GM18507 (cell line): ENCODE measurements at places on chromosomes 1 and 21.

- DNase-seq, result no peak
These were observed 1529.3 kb upstream of the TPTE start for GRCh38 chr21:8991968-8992621.

DNA sequence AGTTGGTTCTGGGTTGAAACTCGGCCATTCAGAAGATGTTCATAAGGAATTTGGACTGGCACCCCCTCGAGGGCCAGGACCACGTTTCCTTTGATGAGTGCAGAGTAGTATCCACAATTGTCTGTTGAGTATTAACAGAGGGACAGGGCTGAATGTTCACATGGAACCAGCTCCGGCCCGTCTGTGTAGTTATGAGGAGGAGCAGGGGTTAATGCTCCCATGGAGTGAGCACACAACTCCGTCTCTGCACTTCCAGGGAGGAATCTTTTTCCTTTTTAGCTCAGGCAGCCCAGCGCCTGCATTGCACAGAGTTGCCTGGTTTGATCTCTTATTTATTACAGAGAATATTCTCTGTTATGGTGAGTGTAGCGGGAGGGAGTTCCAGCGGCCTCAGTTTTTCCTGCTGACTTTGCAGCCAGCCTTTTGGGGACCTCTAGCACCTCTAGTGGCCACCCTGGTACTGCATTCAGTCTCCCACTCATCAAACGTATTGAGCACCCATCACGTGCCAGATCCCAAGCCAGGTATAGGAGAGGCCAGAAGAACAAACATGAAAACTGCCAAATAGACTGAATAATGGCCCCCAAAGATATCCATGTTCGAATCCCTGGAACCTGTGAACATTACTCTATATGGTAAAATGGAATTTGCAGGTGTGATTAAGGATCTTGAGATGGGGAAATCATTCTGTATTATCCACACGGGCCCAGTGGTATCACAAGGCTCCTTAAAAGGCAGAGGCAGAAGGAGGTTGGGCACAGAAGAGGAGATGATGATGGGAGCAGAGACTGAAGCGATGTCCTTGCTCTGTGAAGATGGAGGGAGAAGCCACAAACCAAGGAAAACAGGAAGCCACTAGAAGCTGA, 167.7 kb upstream of the CSF3R start:
- DNase-seq, result peak; percentile 15

- DNase-seq, result no peak
These were observed 75.7 kb upstream of the NRIP1 start for GRCh38 chr21:15140321-15141019.

DNA sequence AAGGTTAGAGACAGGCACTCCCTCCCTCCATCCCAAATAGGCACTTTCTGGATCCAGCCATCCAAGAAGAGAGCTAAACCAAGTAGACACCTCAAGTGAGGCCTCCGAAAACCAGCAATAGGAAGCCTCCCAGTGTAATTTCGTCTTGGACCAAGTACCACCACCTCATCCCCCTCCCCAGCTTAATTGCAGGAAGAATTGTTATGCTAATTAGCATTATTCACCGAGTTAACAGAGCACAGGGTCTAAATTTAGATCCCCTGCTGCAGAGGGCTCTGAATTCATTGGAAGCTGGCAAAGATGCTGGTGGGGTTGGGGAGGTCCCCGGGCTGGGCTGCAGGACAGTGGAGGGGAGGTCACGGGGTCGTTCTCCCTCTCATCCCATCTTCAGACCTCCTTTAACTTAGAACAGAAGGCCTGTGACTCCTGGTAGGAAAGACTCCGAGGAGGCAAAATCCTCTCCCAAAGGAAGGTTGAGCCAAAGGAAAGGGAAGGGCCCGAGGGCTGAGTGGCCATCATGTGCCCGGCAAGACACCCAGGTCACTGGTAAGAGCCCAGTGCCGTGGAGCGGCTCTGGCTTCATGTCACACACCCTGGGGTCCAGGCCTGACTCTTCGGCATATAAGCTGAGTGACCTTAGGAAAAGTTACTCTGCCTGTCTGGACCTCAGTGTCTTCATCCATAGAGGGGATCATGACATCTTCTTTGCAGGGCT, 209.2 kb upstream of the GRIK3 start:
- DNase-seq, result no peak

DNA sequence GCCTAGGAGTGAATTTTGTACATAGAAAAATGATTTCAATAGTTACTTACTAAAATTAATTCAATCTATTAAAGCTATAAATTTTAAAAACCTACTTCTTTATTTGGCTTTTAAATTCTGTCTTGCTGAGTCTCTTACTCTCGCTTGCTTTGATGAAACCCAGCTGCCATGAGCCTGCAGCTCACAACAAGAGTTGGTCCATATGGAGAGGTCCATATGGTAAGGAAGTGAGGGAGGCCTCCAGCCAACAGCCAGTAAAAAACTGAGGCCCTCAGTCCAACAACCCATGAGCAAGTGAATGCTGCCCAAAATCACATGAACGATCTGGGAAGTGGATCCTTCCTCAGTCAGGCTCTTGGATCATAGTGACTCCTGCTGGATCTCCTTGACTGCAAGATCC, 89.9 kb upstream of the CXADR start:
- no peak for DNase-seq

DNA sequence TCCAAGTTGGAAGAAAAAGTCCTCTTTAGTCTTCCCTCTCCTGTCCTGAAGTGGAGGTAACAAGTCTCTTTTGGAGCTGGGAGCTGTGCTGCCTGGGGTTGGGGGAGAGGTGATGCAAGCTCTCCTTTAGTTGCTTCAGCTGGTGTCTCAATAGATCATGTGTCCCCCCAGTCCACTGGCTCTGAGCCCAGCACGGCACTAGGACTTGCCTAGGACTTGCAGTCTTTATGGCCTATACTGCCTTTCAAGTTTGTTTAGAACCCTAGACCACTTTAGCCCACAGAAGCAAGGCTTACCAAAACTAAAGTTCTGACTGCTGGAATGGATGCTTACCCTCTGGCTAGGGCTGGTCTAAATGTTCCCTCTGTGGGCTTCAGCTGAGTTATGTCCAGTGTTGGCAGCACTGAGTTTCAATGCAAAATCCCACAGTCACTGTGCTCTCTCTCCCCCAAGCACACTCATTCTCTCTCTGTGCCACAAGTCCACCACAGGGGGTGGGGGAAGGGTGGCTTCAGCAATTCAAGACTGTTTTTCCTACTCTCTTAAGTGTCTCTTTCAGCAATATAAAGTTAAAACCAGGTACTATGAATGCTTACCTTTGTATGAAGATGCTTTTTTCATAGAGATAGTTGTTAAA, 185.0 kb downstream of the DNAH14 start:
- no peak for DNase-seq

DNA sequence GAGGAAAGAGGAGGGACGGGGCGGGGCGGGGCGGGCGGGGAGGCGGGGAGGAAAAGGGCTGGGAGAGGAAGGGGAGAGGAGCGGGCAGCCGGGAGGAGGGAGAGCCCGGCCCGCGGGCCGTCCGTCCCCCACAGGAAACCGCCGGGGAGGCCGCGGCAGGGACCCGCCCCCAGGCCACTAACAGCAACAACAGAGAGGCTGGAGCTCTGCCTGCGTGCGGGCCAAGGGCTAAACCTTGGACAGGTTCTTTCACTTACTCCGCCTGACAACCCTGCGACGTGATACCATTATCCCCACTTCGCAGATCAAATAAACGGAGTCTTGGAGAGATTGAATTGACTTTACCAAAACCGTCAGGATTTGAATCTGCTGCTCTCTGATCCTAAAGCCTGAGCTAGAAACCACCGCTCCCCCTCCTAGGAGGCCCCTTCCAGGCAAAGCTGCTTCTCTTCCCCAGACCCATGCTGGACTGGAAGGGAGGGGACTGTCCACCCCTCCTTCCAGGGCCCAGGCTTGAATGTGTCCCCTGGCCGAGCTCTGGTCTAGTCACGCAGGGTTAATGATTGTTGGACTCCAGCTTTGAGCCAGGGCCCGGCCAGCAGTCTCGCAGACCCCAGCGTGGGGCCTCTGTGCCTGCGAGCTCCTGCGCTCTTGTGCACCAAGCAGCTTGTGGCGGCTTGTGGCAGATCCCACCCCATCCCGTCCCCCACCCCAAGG, at the start of gene EVA1B:
Gene EVA1B, minus strand, starts transcription at position 10 of the 717 bp plus-strand sequence. CDS start 608 bp downstream, outside the sequence.
- DNase-seq, result no peak

GRCh38 chr1:53327182-53327913, 522 bp downstream of the LRP8 start:
- DNase-seq, result no peak

GRCh38 chr1:232150770-232151548, 479.0 kb downstream of the SIPA1L2 start:
- DNase-seq, result no peak
